ENCODE measurements at places on chromosomes 6 and 20. TPM values are rescaled to one million over a fixed set of nuclear protein-coding genes. Genes with fewer than 3 reads are reported as not detected.

DNA sequence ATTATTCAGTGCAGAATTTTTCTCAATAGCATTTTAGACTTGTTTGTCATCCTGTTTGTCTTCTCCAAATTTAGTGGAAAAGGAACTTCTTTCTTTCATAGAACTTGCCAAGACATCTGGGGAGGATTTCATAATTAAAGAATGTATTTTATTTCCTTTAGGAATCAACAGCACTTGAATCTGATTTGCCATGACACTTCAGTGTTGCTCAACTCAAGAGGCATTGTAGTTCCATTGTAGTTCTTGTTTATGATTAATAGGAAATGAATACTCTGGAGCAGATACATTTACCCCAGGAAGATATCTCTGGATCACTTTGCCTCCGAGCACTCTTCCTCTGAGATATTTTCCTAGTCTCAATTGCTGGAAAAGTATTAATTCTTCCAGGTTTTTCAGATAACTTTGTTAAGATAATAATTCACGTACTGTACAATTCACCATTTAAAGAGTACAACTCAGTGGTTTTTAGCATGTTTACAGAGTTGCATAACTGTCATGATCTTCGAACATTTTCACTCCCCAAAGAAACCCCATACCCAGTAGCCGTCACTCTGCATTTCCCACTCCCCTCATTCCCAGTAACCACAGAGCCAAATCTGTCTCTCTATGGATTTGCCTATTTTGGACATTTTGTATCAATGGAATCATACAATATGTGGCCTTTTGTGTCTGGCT, 29.7 kb downstream of the AKAP12 start:
- DNase-seq: no peak

DNA sequence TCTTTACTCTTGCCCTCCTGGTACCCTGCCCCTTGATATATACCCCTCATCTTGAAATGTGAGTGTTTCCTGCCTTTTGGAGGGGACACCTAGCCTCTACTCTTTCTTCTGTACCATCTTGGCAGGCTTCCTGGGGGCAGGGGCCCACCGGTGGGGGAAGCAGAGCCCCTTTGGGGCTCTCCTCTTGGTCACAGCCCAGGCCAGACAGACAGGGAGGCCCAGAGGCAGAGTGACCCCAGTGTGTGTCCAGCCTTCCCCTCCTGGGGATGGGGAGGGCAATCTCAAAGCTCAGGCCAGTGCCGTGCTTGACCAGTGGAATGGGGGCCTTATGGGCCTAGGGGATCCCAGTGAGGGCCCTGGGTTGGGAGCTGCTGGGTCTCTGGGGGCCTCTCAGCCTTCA, 3.6 kb downstream of the ADAM33 start:
- no peak for DNase-seq

- no peak for DNase-seq
These were observed 172.1 kb downstream of the CDKAL1 start for GRCh38 chr6:20706238-20706938.

- DNase-seq: no peak
These were observed 469.7 kb downstream of the CDKAL1 start for GRCh38 chr6:21003780-21004541.

- DNase-seq: no peak
These were observed 24.8 kb downstream of the EPB41L1 start for GRCh38 chr20:36179170-36179945.

DNA sequence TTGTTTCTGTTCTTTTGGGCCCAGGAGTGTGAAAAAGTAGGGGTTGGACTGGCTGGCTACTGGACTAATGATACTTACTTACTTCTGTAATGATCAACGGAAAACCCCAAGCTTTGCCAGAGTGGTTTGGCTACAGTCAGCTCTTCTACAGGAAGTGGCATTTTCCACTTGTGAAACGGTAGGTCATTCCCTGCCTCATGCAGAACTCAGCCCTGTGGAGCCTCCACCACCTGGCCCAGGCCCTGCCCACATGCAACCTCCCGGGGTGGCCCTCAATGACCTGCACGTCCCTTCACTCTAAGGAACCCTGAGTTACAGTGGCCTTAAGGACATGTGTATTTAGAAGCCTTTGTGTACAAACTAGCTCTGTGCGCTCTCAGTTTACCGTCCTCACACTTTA, 140.4 kb downstream of the DTNBP1 start:
- no peak for DNase-seq

GRCh38 chr6:27500177-27500576, 27.3 kb upstream of the ZNF184 start:
- DNase-seq: no peak

DNA sequence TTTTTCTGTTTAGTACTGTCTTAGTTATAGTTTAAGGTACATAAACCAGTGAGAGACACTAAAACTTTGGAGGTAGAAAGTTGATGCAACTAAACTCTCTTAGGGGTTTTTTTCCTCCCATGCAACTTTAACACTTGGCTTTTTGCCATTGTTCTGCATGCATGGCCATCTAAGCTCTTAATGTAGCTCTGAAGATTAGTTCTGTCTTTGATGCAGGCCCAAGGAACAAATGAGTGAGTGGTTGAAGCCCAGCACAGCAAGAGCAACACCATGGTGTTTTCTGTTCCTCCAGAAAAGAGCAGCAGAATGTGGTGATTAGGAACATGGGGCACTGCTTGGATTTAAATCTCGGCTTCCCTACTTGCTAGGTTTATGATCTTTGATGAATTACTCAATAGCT, 89.3 kb downstream of the L3MBTL3 start:
- DNase-seq: no peak

GRCh38 chr6:55469951-55470366, 109.0 kb downstream of the HMGCLL1 start:
- DNase-seq: no peak

DNA sequence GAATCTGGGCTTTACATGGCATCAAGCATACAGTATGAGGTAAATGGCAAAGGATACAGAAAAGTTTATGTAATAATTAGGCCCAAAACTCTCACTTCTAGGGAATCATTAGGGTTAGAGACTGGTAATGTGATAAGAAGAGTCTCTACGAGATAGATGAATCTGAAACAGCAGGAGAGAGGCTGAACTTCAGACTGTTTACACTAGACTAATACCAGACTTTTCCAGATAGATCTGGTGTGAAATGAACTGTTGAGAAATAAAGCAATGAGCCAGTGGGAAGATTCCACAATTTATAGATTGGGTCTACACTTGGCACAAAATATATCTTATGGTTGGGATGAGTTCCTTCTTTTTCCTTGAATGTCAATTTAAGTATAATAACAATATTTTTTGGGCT, 134.3 kb downstream of the MAN1A1 start:
- DNase-seq: no peak

DNA sequence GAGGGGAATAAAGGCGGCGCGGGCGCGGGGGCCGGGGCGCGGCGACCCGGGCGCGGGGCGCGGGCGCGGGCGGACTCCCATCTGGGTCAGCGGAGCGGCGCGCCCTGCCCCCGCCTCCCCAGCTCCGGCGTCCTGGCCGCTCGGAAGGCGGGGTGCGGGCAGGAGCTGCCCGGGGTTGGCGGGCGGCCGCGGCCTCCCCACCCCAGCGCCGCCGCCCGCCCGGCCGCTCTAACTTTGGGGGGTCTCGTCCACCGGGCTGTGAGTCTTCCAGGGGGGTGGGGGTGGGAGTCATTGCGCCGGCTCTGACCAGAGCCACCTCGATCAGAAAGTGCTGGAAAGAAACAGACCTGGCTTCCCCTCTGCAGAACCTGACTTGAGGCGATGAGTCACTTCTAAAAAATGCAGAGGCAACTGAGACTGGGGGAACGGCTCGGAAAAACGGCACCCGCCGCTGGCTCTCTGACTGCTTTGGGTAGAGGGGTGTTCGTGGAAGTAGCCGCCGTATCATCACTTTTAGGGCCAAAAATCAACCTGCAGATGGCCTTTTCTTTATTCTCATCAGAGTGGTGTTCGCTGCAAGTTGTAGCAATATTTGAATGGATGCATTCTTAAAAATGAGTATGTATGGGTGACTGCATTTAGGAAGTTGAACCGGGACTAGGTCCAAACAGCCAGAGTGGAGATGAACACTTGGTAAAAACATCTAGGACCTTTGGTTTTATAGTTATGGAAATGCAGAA, 667 bp downstream of the CAP2 start:
- no peak for DNase-seq

GRCh38 chr6:137874204-137875057, 7.4 kb downstream of the TNFAIP3 start:
- DNase-seq: no peak

DNA sequence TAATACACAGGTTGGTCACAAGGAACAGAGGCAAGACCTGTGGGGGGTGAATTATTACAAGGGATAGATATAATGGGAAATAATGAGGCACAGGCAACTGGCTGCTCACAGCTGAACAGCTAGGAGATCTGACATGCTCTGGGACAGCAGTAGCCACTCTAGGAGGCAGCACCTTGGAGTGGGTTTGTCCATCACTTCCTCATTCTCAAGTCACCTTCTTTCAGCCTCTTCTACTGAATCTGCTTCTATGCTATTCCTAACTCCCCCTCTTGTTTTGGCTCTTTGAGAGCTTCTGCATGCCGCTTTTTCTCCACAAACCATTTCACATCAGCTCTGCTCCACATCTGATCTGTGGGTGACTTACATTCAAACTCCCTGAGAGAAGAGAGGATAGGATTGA, 345.5 kb upstream of the MAP3K7 start:
- DNase-seq: no peak

- DNase-seq: no peak
These were observed 549.6 kb upstream of the CITED2 start for GRCh38 chr6:139923964-139924475.

C6orf15 gene
- total RNA-seq: not detected

GZF1 gene
- total RNA-seq: 20.9 TPM

CPNE5 gene
- 2.9 TPM for total RNA-seq

VIP gene
- not detected for total RNA-seq

ACTL10 gene
- 1.7 TPM for total RNA-seq

FNDC1 gene
- not detected for total RNA-seq

TXLNB gene
- total RNA-seq: not detected

CST3 gene
- total RNA-seq: 5.4 TPM

DSTN gene
- 59.1 TPM for total RNA-seq
